Muscle of arm (tissue), 14 donors: ENCODE measurements at places on chromosomes 5 and 9.

- no peak for DNase-seq
Observed at GRCh38 chr5:97077246-97077645, 65.2 kb downstream of the LIX1 start.

- DNase-seq: peak; percentile 36
Observed at GRCh38 chr9:89358376-89358916, 40.1 kb downstream of the SECISBP2 start.

DNA sequence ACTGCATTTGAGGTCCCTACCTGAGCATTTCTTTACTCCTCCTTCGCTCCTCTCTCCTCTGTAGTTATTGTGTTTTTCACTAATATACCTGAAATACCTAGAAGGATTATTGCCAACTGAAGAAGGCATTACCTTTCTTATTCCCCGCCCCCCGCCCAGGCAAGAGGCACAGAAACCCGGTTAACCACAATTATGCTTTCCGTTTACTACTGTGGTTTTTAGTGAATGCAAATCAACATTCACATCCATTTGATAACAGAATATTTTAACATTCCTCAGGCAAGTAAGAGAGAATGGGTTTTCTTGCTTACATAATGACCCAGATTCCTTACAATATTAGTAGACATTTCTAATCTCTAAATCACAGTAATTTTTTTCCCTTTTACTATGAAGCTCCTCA lies 136.9 kb downstream of the PCSK5 start:
- no peak for DNase-seq

DNA sequence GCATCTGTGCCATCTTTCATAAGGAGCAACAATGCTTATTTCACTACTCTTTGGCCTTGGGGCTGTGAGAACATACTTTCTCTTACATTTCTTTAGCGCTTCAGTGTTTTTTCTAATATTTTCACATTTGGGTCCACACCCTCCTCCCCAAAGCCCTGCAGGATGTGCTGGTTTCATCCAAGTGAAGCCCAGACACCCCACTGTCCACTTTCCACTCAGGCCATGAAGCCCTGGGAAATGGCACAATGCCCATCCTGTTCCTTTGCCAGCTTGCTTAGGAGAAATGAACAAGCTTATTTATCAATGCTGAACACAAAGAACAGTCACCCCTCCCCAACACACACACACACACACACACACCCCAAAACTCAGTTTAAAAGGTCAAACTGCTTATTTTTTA lies 17.3 kb upstream of the TMOD1 start:
- no peak for DNase-seq

DNA sequence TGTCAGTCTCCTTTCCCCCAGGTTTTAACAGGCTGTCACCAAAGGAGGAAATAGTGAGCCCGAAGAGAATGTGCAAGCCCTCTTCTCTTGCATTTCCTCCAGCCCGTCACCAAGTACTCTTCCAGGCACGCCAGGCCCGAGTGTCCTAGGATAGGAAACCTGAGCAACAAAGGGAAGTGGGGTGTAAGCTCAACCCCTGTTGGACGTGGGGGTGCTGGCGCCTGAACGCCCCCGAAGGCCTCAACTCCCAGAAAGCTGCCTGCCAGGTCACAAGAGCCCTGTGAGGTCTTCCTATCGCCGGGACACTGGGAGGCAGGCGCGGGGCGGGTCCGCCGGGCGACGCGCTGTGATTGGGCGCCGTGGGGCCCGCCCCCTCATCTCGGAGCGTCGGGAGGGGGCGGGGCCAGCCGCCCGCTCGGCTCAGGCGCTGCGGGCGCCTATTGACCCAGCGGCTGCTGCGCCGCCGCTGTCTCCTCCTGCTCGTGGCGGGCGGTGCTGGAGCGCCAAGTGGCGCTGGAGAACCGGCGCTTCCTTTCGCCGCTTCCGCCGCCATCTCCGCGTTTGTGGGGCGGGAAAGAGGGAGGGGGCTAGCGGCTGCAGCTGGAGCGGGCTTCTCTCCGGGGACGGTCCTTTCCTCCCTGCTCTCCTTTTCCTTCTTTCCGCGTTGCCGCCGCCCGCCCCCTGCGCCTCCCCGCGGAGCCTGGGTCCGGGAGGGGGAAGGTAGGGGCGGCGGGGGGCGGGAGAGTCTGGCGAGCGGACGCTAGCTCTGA lies 572 bp upstream of the MAN2A1 start:
- peak; percentile 91 for DNase-seq

DNA sequence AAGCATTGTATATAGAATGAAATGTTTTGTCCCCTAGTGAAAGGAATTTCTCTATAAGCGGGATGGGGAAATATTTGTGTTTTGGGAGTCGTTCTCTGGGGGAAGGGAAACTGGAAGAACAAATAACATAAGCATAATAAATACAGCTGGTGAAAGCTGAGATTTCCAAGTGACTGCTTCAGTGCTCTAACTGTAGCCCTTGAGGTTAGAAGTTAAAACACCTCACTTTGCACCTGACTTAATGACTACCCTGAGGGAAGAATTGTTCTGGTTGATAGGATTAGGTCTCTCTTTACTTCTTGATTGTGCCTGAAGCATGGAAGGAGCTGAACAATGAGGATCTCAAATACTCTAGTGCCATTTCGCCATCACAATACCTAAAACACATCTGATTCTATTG lies 307.4 kb downstream of the MAN2A1 start:
- DNase-seq: no peak

- DNase-seq: no peak
Observed at GRCh38 chr9:115192280-115192679, 74.3 kb upstream of the TNC start.

DNA sequence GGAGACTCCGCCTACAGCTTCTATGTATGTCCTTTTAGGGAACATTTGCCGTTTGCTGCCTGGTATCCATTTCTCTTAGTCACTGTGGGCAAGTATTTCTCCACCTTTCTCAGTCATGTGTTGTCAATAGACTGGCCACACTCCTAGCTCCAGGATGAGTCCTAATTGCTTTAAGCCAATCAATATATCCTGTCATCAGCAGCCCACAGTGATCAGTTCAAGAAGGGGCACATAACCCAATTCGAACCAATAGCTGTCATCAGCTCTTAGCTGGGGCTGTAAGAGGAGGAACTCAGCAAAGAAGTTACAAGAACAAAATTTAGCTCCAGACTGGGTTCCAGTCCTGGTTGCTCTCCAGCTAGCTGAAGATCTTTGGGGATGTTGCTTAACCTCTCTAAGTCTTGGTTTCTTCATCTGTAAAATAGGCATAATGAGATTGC lies 70.7 kb upstream of the MAN2A1 start:
- DNase-seq: no peak

DNA sequence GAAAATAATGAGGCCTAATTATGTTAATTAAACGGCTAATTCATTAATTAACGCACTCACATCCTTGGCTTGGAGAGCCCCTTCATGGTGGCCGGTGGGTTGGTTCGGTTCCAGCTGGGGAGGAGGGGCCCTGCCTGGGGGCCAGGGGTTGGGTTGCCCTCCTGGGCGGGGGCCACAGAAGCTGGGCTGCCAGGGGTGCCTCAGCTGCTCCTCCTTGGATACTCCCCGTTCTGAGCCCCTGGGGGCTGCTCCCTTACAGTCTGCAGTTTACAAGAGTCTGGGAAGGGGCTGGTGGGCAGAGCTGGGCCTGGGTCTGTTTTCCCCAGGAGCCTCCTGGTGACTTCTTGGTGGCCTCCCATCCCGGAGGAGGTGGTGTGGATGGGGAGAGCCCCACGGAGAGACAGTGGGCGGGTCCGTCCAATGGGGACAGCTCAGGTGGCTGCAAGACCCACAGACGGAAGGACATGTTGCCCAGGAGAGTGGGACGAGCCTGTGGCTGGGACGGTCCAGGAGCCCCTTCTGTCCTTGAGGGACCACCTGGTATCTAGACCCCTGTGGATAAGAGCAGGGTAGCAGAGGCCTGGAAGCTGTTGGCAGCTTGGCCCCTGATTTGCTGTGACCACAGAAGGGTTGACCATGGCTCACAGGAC lies 277.5 kb downstream of the PBX3 start:
- DNase-seq: no peak

DNA sequence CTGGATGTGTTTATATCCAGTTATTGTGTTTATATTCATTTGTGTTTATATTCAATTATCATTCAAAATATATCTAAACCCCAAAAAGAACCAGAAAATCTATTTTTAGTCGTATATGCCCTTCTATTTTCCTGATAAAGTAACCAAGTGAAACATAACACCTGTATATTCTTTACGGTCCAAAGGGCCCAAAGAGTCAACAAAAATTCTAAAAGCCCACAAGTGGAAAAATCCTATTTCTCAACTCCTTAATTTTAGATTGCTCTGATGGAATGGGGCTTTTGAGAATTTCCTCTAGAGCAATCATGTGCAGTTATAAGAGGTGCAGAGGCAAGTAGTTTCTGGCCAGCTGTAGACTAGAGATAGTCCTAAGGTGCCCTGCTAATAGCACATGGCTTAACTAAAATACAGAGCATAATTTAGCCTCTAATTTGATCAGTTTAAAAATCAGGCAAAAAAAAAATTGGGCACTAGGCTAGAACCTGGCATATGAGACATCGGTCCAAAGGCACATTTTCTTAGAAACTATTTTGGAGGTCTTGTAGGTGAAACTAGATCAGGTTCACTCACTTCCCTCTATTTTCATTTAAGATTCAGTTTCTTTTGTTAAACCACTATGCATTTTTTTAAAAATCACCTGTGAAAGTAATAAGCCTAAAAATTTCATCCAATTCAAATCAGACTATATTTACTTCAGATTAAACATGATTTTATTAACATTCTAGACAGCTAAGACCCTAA lies 256.0 kb downstream of the FBXL17 start:
- DNase-seq: no peak

DNA sequence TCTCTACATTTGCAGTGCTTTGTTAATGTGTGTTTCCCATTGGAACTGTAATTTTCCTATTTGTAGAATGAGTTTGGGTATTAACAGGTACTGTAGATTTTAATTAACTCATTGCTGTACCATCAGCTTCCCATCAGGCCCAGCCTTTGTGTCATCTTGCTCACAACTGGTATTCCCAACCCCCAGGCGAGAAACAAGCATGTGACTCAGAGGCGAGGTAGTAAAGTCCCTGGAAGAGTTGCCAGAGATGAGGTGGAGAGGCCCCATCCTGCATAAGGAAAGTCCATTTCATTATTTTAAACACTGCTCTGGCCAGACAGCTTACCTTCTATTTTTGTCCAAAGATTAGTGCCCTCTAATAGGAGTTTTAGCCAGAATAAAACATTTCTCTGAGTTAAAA lies 29.9 kb downstream of the ADCY2 start:
- peak; percentile 10 for DNase-seq

GRCh38 chr5:171538681-171539080 lies 119.2 kb downstream of the FGF18 start:
- DNase-seq: no peak

DNA sequence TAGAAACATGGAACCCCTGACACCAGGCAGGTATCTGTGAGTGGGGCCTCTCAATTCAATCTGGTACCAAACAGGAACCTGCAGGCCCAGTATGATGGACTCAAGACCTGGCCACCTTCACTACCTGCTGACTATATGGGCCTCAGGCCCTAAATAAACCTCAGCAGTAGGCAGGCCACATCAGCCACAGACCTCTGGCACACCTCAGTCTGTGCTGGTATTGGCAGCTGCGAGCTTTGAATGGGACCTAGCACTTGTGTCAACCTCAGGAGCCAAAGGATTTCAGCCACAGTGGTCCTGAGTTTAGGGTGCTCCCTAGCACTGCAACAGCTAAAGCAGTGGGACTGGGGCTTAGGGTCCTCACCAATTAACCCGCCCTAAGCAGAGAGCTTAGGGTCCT lies 325.5 kb downstream of the ZNF608 start:
- DNase-seq: no peak

DNA sequence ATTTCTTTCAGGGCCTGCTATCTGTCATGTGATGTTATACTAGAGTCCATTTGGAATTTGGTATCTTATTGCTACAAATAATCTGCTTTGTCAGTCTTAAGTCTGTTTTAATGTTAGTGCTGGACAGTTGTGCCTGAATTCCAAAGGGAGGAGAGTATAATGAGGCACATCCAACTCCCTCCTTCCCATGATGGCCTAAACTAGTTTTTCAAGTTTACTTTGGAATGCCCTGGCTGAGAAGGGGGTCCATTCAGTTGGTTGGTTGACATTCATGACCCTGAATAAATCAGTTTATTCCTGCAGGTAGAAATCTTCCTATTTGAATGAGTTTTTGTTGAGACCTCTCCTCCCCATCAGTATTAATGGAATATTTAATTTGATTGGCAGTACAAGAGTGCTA lies 9.4 kb upstream of the LRRTM2 start:
- DNase-seq: no peak

DNA sequence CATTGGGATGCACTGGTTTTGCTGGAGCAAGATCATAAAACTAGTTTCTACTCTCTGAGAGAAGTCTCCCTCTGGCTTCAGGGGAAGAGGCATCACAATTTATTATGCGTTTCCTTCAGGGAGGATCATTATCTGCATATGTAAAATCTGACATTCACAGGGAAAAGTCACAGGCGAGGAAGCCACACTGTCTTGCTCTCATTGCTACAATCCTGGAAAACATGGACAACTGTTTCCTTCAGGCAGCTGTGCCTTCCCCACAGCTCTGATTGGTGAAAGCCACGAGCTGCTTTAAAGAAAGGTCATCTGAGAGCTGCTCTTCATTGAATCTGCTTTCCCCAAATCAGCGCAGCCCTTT lies 397.8 kb downstream of the MED10 start:
- no peak for DNase-seq

DNA sequence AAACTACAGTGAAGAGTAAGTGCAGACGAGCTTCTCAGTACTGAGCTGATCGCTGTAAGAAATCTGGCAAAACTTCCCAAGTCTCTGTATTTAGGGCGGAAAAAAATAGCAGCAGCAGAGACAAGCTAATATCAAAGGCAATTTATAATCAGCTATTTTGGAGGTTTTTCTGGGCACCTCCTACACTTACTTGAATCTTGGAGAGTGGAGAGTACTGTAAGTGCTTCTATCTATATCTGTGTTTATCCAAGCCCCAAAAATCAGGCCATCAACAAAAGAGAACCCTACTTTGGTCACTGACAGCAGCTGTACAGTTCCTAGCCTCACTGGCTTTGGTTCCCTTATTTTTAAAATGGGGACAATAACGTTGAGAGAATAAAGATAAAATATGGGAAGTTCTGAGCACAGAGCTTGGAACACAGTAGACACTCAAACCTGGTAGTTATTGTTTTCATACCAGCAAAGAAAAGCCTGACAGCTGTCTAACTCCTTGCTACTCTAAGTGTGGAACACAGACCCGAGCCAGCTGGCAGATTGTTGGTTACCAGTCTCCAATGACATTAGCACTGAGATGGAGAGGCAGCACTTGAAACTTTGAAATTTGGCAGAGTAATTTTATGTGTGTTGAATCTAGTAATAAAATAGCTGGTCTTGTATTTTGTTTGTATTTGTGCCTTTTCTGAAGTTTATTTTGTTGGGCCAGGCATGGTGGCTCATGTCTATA lies 96.0 kb upstream of the SLC28A3 start:
- peak; percentile 25 for DNase-seq

DNA sequence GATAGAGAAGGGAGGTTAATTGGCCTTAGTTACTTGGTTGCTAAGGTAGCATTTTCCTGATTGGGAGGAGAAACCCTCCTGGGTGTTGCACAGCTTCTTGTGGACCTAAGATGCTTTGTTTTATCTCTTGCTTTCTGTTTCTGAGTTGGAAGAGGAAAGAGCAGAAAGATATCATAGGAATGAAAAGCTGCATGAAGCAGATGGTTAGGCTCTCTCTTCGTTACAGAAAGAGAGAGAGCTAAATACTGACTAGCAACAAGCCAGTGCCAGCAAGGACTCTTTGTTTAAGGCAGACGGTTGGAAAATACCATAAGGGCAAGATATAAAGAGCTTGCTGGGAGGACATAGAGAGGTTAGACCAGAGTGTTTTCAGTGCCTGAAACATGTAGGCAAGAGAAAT lies 103.1 kb downstream of the ATG10 start:
- no peak for DNase-seq

- no peak for DNase-seq
Observed at GRCh38 chr9:136544548-136544963, 1.3 kb downstream of the NOTCH1 start.
